ENCODE measurements at places on chromosomes 4 and X.

DNA sequence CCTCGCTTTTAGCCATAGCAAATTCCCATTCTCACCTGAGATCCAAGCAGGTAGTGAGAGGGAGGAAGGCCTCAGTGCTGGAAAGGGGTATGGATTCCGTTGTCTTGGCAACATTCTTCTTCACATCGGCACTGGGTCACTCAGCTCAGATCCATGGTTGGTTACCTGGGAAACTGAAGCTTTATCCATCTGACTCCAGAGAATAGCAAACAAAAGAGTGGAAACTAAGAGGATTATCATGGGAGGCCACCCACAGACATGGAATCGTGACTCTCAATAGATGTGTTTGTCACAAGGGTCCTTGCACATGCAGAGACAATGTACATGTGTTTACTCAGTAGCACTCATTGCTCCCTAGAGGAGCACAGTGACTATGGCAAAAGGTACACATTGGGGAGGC is 81.0 kb downstream of the MAGED4 start:
- DNase-seq, result no peak

GRCh38 chr4:139559089-139559479 is 3.1 kb upstream of the SETD7 start:
- DNase-seq, result peak; percentile 45

DNA sequence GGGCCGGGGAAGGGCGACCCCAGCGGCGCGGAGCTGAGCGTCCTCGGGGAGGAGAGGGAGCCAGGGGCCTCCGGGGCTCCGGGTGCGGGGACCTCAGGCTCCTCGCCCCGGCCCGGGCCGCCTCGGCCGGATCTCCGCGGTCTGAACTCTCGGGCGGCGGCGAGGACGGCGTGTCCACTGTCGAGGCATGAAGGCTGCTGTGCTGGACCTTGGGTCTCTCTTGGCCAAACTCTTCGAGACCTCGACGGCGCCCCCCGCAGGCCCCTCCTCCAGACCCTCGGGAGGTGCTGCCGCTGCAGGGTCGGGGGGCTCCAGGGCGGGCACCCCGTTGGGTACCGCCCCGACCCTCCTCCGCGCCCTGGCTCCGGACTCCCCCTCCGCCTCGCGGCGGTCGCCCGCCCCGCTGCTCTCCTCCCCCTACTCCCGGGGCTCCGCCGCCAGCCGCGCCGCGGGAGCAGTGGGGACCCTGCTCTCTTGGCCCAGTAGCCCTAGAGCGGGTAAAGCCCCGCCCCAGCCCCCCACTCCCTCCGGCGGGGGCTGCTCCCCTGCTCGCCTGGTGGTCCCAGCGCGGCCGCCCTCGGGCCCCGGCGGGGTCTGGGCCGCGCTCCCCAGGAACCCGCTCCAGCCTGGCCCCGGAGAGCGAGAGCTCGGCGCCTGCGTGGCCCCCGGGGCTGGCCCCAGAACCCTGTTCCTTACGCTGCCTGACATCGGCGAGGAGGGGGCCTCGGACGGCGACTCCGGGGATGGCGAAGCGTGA is 564 bp downstream of the FAM149A start:
- no peak for DNase-seq

GRCh38 chr4:101232074-101232776 is 115.1 kb downstream of the PPP3CA start:
- peak; percentile 73 for DNase-seq

- DNase-seq, result no peak
Observed at GRCh38 chr4:169655401-169655800, 35.0 kb downstream of the CLCN3 start.

DNA sequence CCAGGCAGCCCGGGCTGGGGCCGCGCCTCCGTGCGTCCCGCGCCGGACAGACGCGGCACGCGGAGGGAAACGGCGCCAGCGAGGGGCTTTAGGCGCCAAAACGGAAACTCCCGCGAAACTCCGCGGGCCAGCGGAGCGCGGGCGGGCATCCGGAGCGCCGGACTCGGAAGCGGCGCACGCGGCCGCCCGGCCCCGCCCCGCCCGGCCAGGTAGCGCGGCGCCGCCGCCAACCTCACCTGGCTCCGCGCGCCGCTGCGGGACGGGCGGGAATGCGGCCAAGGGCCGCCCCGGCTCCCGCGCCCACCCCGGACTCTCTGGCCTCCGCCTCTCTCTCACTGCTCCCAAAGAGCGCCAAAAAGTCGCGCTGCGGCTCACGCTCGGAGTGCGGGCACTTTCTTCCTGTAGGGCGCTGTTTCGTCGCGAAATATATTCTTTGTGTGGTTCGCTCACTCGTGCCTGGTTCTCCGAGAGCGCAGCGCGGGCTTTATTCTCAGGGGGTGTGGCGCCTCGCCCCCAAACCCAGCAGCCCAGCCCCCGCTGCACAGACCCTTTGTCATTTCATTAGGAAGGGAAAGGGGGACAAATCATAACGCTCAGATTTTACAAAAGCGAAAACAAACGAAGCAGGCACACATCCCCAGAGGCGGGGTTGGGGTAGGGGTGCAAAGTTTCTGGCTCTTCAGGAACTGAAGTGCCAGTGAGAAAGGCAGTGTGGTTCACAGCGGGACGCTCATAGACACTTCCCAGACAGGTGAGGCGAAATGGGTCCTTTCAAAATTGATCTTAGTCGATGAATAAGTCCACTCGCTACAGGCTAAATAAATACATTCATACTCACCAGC is 961 bp upstream of the MBNL3 start:
- DNase-seq, result peak; percentile 72

DNA sequence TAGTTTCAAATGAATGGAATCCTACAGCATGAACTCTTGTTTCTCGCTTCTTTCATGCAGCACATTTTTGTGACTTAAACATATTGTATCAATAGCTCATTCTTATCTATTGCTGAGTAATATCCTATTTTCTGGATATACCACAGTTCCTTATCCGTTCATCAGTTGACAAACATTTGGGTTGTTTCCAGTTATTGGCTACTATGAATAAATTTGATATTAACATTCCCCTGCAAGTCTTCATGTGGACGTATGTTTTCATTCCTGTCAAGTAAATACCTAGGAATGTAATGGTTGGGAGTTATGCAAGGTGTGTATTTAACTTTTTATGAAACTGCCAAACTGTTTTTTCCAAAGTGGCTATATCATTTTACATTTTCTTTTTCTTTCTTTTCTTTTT is 114.0 kb upstream of the SH3RF1 start:
- no peak for DNase-seq

DNA sequence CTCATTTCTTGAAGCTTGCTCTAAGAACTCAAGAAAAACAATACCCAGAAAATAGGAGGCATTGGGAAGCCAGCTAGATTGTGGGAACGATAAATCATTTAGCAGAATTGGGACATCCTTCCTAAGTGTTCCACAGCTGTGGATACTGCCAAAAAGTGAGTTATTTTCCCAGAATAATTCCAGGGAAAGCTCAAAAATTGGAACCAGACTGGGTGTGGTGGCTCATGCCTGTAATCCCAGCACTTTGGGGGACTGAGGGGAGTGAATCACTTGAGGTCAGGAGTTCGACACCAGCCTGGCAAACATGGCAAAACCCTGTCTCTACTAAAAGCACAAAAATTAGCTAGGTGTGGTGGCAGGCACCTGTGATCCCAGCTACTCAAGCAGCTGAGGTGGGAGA is 68.2 kb upstream of the GK2 start:
- DNase-seq, result no peak

DNA sequence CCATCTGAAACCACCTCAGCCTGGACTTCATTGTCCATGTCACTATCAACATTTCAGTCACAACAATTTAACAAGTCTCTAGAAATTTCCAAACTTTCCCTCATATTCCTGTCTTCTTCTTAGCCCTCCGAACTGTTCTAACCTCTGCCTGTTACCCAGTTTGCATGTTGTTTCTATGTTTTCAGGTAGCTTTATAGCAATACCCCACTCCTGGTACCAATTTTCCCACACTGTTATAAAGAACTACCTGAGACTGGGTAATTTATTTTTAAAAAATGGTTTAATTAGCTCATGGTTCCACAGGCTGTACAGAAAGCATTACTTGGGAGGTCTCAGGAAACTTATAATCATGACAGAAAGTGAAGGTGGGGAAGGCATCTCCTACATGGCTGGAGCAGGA is 679.2 kb upstream of the FRG1 start:
- no peak for DNase-seq

- no peak for DNase-seq
Observed at GRCh38 chr4:140004549-140004895, 149.5 kb downstream of the MAML3 start.

GRCh38 chr4:6674500-6675149 is 19.1 kb upstream of the S100P start:
- DNase-seq, result peak; percentile 74

GRCh38 chrX:119655125-119655524 is 37.8 kb downstream of the SEPTIN6 start:
- no peak for DNase-seq

- DNase-seq, result peak; percentile 36
Observed at GRCh38 chr4:159765382-159765781, 662.5 kb downstream of the RAPGEF2 start.

DNA sequence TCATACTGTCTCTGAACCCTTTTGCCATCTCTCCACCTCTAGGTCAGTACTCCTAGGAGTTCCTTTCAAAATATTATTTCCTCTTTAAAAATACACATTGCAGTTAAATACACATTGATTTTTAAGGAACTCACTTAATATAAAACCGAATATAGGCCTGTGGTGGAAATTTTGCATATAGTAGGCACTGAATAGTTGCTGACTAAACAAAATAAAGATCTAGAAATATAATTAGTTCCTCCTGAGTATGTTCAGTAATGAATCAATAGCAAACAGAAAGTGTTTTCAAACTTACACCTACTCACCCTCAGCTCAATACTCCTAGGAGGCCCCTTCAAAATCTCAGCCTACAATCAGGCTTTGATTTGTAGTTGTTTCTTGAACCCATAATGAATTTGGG is 61.5 kb downstream of the IGSF1 start:
- DNase-seq, result no peak

GRCh38 chr4:183977707-183978106 is 72.6 kb downstream of the STOX2 start:
- no peak for DNase-seq

DNA sequence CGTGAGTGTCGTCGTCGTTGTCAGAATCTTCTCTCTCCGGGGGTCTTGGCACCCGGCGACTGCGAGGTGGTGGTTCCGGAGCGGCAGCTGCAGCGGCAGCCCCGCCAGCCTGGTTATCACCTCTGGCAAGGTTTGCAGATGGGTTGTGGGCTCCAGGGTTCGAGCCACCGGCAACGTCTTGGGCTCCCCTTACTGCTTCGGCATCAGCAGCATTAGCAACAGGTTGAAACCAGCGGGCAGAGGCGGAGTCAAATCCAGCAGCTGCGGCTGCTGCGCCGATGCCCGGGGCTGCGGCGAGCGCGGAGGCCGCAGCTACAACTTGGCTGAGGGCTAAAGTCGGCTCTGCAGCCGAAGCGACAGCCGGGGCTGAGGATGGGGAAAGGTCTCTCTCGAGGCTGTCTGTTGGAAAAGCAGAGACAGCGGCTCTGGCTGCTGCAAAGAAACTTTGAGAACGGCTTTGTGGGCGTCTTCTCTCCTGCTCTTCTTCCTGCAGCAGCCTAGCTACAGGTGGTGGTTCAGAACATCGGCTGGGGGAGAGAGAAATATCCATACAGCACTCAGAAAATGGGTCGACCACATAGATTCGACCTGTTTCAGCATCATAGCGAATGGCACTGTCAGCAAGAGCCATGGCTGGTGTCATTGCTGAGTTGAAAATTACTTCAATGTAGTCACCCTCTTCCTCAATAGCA is 3.6 kb downstream of the IRS4 start:
- DNase-seq, result no peak

DNA sequence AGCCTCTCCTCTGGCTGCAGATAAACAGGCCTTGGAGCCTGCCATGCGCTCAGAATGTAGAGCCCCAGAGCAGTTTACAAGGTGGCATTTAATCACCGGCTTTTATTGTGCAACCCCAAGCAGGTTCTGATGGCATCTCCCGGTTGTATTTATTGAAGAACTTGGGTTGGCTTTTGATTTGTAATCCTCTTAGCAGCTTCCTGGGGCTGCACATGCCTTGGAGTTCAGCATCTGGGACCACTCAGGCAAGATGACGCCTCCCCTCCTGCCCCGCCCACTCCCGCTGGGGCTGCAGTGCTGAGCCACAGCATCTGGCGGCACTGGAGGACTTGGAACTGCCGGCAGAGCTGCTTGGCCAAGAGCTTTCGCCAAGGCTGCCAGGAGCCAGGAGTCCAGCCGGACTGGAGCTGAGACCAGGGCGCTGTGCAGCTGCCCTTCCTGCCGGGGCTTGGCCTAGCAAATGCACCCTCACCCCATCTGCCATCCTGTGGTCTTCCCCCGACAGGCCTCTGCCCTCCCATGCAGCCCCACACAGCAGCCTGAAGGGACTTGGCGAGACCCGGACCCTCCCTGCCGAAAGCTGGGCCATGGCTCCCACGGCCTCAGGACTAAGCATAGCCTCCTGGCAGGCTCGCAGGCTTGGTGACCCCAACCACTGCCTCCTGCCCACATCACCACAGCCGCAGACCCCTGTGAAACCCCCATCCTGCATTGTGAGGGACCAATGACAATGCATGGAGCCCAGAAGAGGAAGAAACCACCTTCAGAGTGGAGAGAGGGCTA is 5.4 kb downstream of the HTRA3 start:
- no peak for DNase-seq

DNA sequence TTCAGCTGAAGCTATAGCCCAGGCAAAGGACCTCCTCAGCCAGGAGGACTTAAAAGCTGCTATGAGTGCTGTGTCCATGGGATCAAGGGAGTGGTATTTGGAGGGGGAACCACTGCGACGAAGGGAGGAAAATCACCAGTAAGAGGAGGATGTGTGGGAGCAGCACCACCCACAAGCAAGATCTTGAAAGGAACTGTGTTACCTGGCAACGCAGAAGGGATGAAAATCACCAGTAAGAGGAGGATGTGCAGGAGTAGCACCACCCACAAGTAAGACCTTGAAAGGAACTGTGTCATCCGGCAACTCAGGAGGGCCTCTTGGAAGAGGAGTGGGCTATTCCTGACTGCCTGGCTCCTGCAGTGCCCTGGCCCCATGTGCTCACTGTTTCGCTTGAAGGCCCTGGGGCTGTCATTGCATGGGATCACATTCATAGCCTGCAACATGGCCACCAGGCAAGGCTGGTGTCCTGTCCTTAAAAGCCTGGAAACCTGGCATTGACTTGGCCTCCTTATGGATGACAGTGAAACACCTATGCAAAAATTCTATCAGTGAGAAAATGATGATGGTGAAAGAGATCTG is 48.3 kb downstream of the TRMT44 start:
- no peak for DNase-seq

GRCh38 chrX:16665089-16665488 is 15.1 kb downstream of the S100G start:
- no peak for DNase-seq

- DNase-seq, result no peak
Observed at GRCh38 chr4:108036213-108036612, 46.5 kb downstream of the HADH start.

- no peak for DNase-seq
Observed at GRCh38 chr4:20575486-20575885, 124.8 kb upstream of the PACRGL start.

DNA sequence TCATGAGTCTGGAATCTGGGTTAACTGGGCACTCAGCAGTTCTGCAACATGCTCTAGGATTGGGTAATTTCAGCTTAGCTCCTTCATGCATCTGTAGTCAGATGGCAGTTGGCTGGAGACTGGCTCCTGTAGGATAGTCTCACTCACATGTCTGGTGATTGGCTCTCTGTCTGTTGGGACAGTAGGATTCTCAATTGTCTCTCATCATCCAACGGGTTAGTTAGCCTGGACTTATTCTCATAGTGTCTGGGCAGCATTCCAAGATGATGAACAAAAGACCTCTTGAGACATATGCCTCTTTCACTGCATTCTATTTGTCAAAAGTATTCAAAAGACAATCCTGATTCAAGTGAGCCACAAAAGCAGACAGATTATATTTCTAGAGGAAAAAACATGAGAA is 795.6 kb upstream of the GALNTL6 start:
- DNase-seq, result no peak
